CD4-positive, alpha-beta T cell treated with Interleukin-6 for 4 hours (primary cell): ENCODE measurements at places on chromosomes 1 and 21.

DNA sequence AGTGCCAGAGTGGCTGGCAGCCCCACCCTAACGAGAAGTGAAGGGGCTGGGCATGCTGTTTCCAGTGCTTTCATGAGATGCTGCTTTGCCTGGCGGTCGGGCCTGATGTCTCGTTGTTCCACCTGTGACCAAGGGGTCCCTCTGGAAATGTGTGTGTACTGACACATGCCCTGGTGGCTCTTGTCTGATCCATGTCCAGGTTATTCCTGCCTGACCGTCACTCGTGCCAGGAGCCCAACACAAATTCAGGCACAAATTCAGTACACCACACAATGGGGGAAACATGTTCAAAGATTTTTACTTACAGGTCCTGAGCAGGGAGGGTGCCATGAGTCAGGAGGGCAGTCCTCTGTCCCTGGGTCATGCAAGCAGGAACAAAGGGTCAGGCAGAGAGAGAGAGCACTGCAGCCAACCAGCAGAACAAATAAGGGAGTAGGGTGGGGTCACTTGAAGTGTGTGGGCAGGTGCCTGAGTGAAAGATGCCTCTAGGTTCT lies 76.3 kb downstream of the ADARB1 start:
- DNase-seq, result no peak

GRCh38 chr1:147504801-147505311 lies 36.4 kb upstream of the BCL9 start:
- DNase-seq, result no peak

DNA sequence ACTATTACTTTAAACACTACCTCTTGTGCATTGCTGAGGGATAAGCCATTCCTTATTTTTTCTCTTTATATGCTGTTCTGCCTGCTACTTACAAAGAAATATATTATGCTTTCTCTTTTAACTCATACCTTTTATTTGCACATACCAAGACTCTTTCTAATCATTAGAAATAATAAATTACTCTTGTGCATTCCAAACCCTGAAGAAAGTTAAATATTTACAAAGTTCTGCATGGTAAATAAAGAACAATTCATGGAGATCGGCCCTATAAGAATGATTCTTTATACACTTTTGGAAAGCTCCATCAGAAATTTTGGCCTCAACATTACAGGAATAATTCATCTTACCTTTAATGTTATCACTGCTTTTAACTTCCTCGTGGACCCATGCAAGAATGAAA lies 86.7 kb upstream of the PALMD start:
- DNase-seq, result no peak

DNA sequence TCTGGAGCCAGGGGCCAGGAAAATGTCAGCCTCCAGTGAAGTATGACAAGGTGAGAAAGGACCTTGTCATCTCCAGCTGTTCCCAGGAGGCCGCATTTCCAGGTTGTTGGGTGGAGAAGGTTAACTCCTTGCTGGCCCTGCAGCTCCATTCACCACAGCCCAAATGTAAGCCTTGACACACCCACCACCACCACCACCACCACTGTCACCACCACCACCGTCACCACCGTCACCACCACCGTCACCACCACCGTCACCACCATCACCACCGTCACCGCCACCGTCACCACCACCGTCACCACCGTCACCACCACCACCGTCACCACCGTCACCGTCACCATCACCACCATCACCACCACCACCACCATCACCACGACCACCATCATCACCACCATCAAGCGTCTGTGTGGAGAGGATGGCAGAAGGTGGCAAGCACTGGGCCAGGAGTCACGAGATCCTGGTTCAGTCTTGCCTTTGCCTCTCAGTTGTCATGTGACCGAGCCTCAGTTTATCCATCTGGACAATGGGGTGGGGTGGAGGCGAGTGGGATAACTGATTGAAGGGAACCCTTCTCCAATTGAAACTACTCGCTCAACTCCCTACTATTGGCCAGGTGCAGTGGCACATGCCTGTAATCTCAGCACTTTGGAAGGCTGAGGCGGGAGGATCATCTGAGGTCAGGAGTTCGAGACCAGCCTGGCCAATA lies 21.2 kb upstream of the FAM131C start:
- no peak for DNase-seq

DNA sequence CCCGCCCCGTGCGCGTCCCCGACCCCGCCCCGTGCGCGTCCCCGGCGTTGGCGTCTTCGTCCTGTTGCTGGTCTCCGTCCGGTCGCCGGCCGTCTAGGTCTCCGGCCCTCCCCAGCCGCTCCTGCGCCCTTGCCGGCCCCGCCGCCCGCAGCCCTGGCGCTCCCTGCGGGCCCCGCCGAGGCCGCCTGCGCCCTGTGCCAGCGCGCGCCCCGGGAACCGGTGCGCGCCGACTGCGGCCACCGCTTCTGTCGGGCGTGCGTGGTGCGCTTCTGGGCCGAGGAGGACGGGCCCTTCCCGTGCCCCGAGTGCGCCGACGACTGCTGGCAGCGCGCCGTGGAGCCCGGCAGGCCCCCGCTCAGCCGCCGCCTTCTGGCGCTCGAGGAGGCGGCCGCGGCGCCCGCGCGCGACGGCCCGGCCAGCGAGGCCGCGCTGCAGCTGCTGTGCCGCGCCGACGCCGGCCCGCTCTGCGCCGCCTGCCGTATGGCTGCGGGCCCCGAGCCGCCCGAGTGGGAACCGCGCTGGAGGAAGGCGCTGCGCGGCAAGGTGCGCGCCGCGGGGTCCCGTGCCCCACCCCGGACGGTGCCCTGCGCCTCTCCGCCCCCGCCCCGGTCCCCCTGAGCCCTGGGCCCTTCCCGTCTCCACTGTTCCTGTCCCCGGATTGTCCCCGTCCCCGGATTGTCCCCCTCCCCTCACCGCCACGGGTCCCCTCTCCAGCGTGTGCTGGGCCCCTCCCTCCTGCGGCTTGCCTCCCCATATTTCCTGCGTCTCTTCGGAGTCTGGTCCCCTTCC lies at the start of gene RNF187:
Gene RNF187, plus strand, starts transcription at position 47 of the 789 bp plus-strand sequence.
- DNase-seq, result peak; percentile 86

DNA sequence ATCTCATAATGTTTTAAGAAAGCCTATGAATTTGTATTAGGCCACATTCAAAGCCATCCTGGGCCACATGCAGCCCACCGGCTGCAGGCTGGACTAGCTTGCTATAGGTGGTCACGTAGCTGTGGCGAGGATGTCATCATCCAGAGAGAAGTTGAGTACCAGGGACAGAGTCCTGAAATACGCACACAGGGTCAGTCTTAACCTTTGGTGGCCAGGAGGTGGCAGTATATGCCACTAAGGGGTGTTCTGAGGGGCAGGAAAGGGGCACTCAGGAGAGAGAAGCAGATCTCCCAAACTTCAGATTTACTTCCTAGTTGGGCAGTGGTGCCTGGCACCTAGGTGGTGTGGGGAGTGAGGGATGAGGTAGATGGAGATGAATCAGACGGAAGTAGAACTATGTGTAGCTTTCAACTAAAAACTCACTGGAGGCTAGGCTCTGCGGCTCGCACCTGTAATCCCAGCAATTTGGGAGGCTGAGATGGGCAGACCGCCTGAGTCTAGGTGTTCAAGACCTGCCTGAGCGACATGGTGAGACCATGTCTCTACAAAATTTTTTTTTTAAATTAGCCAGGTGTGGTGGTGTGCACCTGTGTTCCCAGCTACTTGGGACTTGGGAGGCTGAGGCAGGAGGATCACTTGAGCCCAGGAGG lies 16.3 kb upstream of the CDK18 start:
- DNase-seq, result peak; percentile 53

DNA sequence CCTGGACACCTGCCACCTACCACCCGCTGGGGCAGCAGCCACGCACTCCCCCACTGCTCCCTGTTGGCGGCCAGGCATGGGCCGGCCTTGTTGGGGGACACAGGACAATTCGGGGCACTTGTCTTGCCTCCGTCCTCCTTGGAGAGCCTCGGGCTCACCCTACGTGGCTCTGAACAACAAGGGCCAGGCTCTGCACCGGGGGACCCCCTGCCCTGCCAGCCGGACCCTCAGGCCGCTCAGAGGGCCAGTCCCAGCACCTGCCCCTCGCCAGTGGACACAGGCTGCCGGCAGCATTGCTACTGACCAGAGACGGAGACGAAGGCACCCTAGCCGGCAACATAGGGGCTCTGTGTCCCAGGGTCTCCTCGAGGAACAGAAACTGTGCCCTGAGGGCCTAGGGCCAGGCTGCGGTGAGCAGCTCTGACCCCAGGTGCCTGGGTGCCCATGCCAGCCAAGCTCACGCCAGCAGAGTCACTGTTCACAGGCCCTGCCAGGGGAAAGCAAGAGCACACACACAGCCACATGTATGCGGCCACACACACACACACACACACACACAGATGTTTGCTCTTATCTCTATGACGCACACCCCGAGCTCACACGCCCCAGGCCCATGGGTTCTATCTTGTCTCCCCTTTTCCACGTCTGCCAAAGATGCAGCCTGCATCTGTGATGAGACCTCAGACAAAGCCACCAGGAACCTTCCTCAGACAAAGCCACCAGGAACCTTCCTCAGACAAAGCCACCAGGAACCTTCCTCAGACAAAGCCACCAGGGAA lies 45.9 kb downstream of the MORN1 start:
- DNase-seq, result no peak

DNA sequence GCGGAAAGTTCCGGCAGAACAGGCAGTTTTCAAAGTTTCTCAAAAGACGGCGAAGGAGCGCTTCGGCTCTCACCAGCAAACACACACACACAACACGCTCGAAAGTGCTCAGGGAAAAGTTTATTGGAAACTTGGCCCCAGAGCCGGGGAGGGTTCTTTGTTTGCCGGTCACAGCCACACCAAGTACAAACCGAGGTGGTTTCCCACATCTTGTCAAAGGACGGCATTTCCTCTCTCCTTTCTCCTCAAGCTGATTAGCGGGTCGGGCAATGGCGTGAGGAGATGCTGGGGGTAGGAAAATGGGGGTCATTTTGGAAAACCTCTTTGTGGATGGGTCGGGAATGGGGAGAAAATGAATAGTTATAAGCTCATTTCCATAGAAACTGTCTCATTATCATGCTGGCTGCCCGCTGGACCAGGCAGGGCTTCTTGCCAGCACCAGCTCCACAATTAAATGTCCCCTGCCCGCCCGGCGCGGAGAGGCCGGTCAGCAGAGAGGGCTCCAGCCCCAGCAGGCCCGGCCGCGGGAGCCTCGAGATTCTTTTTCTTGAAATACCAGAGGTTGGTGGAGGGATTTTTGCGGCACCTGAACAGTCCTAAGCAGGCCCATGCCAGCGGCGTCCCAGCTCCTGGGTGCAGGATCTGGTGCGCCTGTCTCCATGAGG lies 92.3 kb downstream of the PRDM16 start:
- DNase-seq, result no peak

DNA sequence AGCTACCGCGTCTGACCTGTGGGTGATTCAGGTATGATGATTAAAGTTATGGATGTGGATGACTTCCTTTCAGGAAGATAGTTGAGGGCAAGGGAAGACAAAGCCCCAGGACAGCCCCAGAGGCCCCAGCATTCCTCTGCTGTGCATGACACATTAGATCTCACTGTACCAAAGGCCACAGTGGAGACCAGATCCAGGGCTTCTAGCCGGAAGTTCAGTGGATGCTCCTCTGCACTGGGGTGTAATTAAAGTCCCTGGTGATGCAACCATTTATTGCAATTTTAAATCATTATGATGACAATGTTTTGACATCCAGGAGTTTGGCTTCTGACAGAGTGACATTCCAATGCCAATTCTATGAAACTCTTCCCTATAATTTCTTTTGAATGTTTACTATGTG lies 5.0 kb downstream of the C4BPA start:
- DNase-seq, result no peak

GRCh38 chr1:186872291-186872690 lies 43.5 kb downstream of the PLA2G4A start:
- DNase-seq, result no peak

DNA sequence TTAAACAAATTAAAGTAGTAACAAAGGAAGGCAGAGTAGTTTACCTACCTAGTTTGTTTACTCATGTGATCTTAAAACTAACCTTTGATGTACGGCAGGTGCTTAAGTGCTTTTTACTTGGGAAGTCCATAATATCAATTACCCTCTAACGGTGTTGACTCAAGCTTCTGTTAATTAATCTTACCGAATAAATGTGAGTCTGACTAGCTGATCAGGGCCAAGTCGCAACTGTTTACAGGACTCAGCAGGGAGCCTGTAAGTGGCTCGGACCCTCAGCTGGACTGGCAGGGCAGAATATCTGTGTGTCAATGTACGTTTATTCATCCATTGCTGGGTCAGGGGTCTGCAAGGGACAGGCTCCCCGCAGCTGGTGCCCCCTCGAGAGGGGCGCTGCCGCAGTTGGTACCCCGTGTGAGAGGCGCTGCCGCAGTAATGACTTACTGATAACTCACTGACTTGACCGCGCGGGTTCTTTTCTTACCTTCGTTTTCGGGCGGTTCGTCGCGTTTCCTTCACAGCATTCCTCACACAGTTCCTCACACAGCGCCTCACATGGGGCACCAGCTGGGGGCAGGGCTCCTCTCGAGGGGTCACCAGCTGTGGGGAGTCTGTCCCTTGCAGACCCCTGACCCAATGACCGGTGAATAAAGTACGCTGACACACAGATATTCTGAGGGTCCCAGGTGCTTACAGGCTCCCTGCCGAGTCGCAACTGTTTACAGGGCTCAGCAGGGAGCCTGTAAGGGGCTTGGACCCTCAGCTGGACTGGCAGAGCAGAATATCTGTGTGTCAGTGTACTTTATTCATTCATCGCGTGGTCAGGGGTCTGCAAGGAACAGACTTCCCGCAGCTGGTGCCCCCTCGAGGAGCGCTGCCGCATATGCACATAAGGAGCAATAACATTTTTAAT lies 3.0 kb downstream of the FMO1 start:
- peak; percentile 21 for DNase-seq

GRCh38 chr1:154565876-154566275 lies 1.7 kb upstream of the CHRNB2 start:
- DNase-seq, result no peak

- no peak for DNase-seq
Measured at GRCh38 chr21:29208682-29209059, 78.2 kb downstream of the MAP3K7CL start.

GRCh38 chr1:59194621-59195020 lies 102.3 kb upstream of the FGGY start:
- no peak for DNase-seq

DNA sequence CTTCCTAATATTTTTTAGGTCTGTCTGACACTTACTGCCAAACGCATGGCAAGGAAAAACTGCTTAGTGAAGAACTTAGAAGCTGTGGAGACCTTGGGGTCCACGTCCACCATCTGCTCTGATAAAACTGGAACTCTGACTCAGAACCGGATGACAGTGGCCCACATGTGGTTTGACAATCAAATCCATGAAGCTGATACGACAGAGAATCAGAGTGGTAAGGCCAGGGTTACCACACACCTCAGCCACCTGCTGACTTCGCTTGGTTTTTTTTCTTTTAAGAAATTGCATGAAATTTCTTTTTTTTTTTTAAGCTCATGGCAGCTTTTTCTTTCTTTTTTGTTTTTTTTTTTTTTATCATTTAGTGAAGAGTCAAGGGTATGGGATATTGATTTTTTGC lies 17.2 kb downstream of the ATP1A1 start:
- DNase-seq, result peak; percentile 48
